Left kidney (tissue), 8 donors: ENCODE measurements at places on chromosomes 11 and 22.

GRCh38 chr11:35151683-35152280 lies 12.8 kb downstream of the CD44 start:
- DNase-seq = no peak

- no peak for DNase-seq
These were observed 25.7 kb downstream of the ARHGEF17 start for GRCh38 chr11:73333640-73334383.

- DNase-seq = no peak
These were observed 9.5 kb downstream of the GTPBP1 start for GRCh38 chr22:38715176-38715764.

DNA sequence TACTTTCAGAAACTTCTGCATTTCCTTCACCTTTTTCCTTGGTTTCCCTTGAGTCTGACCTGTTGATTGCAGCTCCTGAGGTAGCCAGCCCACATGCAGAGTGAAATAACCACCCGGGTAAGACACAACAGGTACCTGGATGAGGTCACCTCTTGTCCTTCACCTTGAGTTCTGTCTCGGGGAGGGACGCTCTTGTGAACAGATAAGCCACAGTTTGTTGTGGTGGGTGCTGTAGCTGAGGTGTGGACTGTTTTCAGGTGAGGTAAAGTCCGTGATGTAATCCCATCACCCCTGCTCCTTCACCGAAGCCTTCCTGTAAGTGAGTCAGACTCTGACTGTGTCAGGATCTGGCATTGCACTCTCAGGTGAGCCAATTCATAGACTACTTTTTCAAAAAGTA lies 183.1 kb downstream of the NAV2 start:
- DNase-seq = no peak

DNA sequence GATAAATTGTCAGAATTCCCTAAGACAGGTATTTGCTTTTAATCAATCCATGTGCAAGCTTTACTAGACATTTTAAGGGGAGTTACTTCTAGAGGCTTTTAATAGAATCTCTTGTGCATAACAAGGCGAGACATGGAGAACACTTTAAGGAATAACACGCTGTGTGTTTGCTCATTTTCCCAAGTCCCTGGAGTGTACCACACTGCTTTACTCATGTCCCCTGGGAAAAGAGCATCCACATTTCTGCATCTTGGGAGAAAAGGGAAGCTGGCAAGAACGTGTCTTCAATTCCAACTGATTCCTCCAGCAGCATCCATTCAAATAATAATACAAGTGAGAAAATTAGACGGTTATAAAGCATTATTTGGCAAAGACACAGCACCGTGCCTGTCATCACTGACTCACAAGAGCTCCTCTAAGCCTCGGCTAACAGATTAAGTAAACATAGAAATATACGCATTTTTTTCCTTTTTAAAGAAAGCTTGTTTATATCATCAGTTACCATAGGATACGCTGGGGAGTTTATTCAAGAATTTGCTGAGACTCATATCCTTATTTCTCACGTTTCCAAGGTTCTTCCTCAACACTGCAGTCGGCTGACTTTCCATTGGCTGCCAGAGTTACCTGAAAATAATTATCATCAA lies 121.5 kb downstream of the CD44 start:
- DNase-seq = no peak

GRCh38 chr22:27982106-27982505 lies 63.0 kb upstream of the PITPNB start:
- no peak for DNase-seq

DNA sequence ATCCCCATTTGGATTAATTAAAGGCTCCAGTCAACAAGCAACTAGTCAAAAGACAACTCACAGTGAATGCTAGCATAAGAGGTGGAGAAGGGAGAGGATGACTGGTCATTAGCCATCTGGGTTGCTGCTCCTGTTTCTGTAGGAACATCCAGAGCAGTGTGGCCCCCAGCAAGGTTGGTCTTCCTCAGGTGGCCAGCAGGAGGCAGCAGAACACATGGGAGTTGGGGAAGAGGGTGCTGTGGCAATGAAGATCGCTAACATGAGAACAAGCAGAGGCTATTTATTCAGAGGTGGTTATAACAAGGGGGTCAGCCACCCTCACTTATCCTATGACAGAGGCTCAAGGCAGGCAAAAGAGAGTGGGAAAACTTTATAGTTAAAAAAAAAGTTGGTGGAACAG lies 21.3 kb downstream of the IZUMO1R start:
- no peak for DNase-seq

GRCh38 chr22:38572065-38572464 lies 2.1 kb upstream of the DMC1 start:
- DNase-seq = peak; percentile 53

GRCh38 chr22:23520863-23521440 lies 59.1 kb downstream of the IGLL1 start:
- peak; percentile 76 for DNase-seq

GRCh38 chr11:97883086-97883485 lies 1137.7 kb upstream of the CNTN5 start:
- no peak for DNase-seq

DNA sequence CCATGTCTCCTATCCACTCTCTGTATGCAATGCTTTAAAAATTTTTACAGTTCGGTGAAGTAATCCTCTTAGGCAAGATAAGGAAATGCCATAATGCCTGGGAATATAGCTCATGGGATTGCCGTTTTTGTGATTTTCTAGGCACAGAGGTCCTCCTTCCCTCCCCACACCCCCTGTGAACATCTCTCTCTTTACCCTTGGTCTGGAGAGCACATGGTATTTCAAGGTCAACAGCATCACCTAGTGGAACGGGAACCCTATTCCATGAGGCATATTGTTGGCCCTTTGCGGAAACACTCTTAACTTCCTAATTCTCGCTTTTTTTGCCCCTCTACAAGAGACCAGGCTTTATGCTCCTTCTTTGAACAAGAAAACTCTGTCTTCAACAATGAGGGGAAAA lies 8.8 kb downstream of the NXPE4 start:
- DNase-seq = no peak

GRCh38 chr22:26690654-26691376 lies 33.4 kb downstream of the MIAT start:
- no peak for DNase-seq

DNA sequence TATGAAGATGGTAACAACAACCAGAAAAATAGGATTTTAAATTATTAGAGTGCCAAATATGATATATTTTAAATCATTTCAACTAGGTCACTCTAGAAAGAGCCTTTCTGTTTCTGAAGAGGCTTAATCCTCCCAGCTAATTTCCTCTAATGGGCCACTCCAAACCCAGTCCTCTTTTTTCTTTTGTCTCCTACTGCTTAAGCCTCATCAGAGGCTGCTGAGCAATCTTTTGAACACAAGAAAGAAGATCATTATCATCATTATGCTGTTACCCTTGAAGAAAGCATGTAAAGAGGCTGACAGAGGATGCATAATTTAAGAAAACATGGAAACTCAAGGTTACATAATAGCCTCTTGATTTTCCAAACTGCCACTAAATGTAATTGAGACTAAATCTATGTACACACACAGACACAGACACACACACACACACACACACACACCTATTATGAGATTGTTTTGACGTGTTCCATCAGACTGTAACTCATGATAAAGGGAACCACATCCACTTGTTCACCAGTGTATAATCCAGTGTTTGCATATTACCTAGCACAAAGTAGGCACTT lies 519.6 kb downstream of the METTL15 start:
- no peak for DNase-seq

DNA sequence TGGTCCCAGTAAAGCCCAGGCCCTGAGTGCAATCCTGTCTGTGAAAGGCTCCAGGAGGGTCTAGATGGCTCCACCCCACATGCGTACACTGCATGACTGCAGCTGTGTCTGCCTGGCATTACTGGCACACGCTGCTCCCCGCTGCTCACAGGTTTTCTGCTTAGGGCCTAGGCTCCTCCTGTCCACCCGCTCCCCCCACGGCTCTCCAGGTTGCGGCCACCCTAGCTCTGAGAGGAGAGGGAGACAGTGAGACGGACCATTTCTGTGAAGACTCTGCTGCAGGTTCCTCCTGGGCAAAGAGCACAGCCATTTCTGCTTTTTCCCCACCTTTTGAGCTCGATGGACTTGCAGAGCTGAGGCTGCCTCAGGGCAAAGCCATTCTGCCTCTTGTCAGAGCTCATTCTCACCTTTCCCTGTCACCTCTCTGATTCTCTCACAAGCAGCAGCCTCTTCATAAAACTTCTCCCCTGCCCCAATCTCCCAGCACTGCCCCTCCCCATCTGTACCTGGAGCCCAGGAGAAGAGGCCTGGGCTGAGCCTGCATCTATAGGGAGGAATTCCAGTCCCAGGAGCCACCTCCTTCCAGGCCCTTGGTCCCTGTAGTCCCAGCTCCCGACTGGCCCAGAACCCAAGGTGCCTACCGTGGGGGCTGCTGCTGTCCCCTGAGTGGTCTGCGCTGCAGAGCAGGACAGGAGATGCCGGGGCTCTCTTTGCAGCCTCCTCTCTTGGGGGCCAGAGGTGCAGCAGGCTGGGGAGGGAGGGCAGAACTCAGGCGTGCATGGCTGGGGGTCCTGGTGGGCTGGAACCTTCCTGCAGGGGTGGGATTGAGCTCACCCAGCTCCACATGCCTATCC lies 433.7 kb upstream of the B3GAT1 start:
- DNase-seq = no peak

- DNase-seq = peak; percentile 58
These were observed 125.8 kb downstream of the MICAL2 start for GRCh38 chr11:12235947-12236743.

DNA sequence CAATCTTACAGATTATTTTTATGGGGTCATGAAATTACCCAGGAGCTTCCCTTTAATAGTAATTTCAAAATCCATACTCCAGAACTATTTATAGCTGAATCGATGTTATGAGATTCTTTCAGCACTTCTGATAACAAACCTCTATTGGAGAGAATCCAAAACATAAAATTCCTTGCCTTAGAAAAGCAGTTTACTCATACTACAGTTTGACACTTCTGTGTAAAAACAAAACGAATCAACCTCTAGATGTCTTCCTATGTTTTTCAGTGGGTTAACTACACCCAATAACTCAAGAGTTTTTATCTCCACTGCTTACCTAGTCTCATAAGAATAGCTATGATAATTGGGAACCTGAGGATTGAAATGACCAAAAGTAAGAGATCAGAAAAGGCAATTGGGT lies 35.6 kb downstream of the KIF18A start:
- no peak for DNase-seq

- no peak for DNase-seq
These were observed at the start of gene LRP4 for GRCh38 chr11:46918083-46918787. LRP4 (minus strand) TSS chr11:46918550; CDS start chr11:46918379, 171 bp downstream.

- no peak for DNase-seq
These were observed 4.0 kb downstream of the CCDC90B start for GRCh38 chr11:83282084-83282716.

DNA sequence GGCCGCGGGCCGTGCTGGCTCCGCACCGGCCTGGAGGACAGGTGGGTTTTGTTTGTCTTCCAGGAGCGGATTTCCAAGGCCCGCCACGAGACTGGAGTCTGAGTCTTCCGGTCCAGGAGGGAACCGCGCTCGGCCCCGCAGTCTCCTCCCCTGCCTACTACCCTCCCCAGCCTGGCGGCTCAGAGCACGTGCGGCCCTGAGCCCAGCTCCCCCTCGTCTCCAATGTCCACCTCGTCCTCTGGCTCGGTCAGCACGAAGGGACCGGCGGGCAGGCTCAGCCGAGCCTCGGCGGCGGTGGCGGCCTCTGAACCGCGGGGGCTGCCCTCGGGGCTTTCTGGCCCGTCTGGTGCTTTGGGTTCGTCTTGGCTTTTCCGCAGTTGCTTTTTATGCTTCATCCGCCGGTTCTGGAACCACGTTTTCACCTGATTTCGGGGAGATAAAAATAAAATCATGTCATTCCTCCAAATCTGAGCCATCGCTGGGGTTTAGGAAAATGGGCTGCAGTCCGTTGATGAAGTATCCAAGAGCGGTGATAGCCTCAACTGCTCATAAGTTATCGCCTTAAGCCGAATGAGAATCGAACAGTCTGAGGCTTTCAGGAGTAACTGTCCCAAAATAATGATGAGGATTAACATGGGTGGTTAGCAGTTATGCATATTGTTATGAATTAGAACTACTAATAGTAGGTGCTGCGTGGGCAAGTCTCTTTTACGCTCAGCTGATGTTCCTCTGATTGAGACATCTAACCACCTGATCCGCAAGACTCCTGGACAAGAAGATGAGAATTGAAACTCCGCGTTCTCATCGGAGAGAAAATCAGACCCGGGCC lies 4.0 kb downstream of the BSX start:
- no peak for DNase-seq

GRCh38 chr11:10637731-10638151 lies 55.8 kb downstream of the IRAG1 start:
- no peak for DNase-seq

DNA sequence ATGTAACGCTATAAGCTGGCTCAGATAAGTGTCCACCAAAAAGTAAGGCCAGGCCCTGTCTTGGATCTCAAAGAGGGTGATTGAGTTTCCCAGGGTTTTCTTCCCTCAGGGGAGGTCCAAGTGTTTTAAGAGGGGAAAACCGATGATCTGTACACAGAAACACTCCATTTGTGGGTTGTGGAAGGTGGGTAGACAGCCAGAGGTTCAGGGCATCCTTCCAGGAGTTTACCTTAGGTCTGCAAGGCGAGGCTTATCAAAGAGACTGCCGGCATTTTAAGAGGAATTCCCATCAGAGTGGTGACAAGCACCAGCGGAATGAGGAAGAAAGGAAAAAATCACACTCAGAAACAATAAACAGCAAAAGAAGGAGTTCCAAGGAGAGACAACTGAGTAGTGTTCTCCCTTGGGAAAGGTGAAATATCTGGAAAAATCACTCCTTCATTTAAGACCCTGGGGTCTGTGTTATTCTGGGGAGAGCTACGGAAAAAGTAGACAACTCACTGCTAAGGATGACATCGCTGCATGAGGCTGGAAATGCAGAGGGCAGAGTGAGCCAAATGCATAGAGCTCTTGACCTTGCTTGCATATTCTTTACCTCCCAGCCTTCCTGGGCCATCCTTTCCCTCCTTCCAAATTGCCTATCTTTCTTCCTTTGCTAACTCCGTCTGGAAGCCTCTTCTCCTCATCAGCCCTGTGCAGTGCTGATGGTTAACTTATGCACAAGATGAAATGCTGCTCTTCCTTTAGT lies 22.1 kb upstream of the MMP7 start:
- DNase-seq = no peak

GRCh38 chr11:65069217-65069616 lies 10.9 kb upstream of the NAALADL1 start:
- no peak for DNase-seq

DNA sequence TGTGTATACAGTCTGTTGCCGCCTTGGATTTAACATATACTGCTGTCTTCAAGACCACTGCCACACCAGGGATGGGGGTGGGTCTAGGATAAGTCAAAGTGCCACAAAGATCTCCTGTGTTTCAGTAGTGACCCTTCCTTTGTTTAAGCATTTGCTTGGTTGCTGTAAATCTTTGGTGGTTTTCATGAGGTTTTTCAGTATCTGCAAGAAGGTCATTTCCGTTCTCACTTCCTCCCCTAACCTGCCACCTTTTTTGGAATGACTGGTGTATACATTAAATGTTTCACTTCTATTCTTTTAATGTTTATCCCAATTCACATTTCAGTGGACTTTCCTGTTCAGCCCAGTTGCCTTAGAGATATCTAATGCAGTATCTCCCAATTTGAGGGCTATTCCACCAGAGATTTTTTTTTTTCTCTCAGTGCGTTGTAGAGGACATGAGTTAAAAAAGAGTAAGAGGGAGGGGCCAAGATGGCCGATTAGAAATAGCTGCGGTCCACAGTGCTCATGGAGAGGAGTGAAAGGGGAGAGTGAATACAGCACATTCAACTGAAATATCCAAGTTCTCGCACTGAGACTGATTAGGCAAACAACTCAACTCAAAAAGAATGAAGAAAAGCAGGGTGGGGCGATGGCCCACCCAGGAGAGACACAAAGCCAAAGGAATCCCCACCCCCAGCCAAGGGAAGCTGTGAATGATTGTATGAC lies 43.2 kb downstream of the USP47 start:
- no peak for DNase-seq

- DNase-seq = no peak
These were observed 232.7 kb upstream of the B3GAT1 start for GRCh38 chr11:134644476-134645456.
